ENCODE measurements at places on chromosomes 13 and 19. TPM values are rescaled to one million over a fixed set of nuclear protein-coding genes. Genes with fewer than 3 reads are reported as not detected.

TEX101 gene
- total RNA-seq = not detected

ACP7 gene
- total RNA-seq = 0.23 TPM

KCTD12 gene
- total RNA-seq = 70.5 TPM

DNA sequence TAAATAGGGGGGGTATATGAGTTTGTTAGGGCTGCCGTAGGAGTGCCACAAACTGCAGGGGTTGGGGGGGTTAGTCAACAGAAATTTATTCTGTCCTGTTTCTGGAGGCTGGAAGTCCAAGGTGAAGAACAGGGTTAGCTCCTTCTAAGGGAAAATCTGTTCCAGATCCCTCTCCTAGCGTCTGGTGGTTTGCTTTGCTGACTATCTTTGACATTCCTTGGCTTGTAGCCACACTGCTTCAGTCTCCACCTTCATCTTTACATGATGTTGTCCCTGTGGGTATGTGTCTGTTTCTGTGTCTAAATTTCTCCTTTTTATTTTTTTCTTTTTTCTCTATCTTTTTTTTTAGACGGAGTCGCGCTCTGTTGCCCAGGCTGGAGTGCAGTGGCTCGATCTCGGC is 8.1 kb upstream of the ICAM1 start:
- H3K4me1 ChIP-seq = no peaks in the 10 kb centered on the region
- H3K4me3 ChIP-seq = no peak overlapping the region
- no peak overlapping the region for H3K27ac ChIP-seq
- no peaks in the 10 kb centered on the region for H3K27me3 ChIP-seq

GRCh38 chr19:38485541-38486285 is 52.2 kb downstream of the RYR1 start:
- no peaks in the 10 kb centered on the region for H3K4me1 ChIP-seq
- no peaks in the 10 kb centered on the region for H3K27me3 ChIP-seq
- no peak overlapping the region for H3K4me3 ChIP-seq
- DNase-seq = no peak
- no peak overlapping the region for H3K27ac ChIP-seq

- H3K4me3 ChIP-seq = no peak overlapping the region
- H3K4me1 ChIP-seq = no peaks in the 10 kb centered on the region
- H3K36me3 ChIP-seq = no peaks in the 10 kb centered on the region
These were observed 128.7 kb downstream of the CYSLTR2 start for GRCh38 chr13:48782429-48782840.

DNA sequence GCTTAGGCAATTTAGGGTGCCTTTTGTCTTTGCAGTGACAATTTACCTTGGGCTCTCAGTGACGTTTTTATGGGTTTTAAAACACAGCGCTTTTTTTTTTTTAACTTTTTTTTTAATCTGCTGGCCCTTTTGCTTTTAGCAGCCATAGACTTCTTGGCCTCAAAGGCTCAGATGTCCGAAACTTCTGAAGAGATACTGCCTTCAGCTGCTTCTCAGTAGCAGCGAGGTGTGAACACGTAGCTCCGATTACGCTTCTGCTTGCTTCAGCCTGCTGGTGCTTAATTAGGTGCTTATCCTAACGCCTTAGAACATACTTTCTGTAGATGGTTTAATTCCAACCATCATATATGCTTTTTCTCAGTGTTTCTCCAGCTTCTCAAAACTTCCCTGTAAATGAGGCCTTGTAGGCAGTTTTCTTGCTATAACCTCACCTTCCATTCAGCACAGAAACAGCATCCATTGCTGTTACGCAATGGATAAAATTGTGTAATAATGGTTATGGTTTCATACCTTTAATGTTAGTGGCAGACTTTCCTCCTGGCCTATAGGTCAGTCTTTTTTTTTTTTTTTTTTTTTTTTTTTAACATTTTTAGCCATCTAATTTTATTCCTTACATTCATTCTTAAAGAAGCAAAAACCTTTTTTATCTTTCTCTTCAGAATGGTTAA is 723.9 kb downstream of the GPC5 start:
- H3K27me3 ChIP-seq = no peaks in the 10 kb centered on the region
- H3K27ac ChIP-seq = no peak overlapping the region
- no peaks in the 10 kb centered on the region for H3K4me1 ChIP-seq
- H3K36me3 ChIP-seq = no peaks in the 10 kb centered on the region
- DNase-seq = no peak

DNA sequence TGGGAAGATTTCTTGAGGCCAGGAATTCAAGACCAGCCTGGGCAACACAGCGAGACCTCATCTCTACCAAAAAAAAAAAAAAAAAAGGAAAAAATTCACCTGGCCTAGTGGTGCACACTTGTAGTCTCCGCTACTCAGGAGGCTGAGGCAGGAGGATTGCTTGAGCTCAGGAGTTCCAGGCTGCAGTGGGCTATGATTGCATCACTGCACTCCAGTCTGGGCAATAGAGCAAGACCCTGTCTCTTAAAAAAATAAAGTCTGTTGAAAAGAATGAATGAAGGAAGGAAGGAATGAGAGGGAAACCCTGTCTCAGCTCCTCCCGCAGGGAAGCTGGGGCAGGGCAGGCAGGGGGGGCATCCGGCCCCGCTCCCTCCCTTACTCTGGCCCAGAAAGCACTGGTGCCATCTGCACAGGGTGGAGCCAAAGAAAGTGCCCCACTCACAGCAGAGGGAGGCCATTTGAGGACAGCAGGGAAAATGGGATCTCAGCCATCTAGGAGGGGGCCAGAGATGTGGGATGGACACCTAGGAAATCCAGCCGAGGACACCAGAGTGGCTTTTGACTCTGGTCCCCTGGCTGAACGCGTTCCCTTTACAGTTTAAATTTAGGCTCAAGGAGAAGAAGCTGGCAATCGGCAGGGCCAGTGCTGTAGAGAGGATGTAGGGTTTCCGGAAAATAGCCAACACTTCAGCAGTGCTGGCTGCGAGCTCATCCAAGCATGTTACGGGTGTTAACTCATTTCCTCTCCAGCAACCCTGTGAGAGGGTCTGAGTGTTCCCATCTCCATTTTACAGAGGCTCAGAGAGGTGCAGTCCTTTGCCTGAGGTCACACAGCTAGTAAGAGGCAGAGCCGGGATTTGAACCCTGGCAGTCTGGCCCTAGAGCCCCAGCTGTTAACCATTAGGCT is 3.6 kb upstream of the HPN start:
- no peak overlapping the region for H3K27ac ChIP-seq
- no peak for DNase-seq
- no peaks in the 10 kb centered on the region for H3K36me3 ChIP-seq

DNA sequence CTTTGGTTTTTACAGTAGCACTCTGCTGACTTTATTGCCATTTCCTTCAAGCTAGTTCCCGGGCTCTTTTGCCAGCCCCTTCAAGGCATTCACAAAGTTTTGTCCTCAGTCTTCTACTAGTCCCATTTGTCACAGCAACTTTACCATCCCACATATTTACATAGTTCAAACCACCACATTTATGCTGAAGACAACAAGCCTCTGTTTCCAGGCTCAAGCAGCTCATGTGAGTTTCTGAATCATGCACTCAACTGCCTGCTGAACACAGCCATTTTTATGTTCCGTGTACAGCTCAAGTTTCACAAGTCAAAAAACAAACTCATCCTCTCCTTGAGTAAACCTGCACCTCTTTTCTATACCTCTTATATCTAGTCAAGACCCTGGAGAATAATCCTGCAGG is 977.0 kb upstream of the SLC10A2 start:
- DNase-seq = no peak
- H3K36me3 ChIP-seq = no peaks in the 10 kb centered on the region
- no peak overlapping the region for H3K4me3 ChIP-seq
- H3K4me1 ChIP-seq = no peaks in the 10 kb centered on the region
- H3K27ac ChIP-seq = no peak overlapping the region
- no peaks in the 10 kb centered on the region for H3K27me3 ChIP-seq

GRCh38 chr13:48526286-48526685 is 6.6 kb downstream of the RCBTB2 start:
- no peak overlapping the region for H3K4me3 ChIP-seq
- H3K27ac ChIP-seq = no peak overlapping the region
- no peaks in the 10 kb centered on the region for H3K36me3 ChIP-seq
- H3K27me3 ChIP-seq = no peaks in the 10 kb centered on the region
- H3K4me1 ChIP-seq = no peaks in the 10 kb centered on the region

GRCh38 chr13:79866436-79866835 is 385.5 kb downstream of the NDFIP2 start:
- no peak overlapping the region for H3K4me3 ChIP-seq
- H3K27me3 ChIP-seq = no peaks in the 10 kb centered on the region
- H3K36me3 ChIP-seq = no peaks in the 10 kb centered on the region
- H3K4me1 ChIP-seq = peaks cover 13% of the 10 kb centered on the region

DNA sequence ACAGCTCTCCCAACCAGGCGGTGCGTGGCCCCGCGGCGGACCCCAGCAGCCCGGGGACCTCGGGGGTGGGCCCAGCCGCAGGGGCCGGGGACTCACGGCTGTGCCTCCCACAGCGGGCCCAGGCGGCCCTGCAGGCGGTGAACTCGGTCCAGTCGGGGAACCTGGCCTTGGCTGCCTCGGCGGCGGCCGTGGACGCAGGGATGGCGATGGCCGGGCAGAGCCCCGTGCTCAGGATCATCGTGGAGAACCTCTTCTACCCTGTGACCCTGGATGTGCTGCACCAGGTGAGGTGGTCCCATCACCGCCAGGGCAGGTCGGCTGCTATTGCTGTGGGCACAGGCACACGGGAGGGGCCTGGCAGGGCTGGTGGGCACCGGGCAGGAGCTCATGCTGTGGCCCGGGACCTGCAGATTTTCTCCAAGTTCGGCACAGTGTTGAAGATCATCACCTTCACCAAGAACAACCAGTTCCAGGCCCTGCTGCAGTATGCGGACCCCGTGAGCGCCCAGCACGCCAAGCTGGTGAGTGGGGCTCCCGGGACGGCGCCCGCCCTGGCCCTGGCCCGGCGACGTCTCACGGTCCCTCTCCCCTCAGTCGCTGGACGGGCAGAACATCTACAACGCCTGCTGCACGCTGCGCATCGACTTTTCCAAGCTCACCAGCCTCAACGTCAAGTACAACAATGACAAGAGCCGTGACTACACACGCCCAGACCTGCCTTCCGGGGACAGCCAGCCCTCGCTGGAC is 7.3 kb downstream of the PTBP1 start:
- no peak for DNase-seq
- no peaks in the 10 kb centered on the region for H3K27me3 ChIP-seq
- H3K36me3 ChIP-seq = peaks cover 3% of the 10 kb centered on the region

- H3K36me3 ChIP-seq = no peaks in the 10 kb centered on the region
- peak overlapping the region; percentile 85 for H3K27ac ChIP-seq
- no peaks in the 10 kb centered on the region for H3K27me3 ChIP-seq
- no peak overlapping the region for H3K4me3 ChIP-seq
- DNase-seq = peak; percentile 21
- H3K4me1 ChIP-seq = peaks cover 38% of the 10 kb centered on the region
These were observed 113.9 kb downstream of the LRCH1 start for GRCh38 chr13:46666727-46667456.

DNA sequence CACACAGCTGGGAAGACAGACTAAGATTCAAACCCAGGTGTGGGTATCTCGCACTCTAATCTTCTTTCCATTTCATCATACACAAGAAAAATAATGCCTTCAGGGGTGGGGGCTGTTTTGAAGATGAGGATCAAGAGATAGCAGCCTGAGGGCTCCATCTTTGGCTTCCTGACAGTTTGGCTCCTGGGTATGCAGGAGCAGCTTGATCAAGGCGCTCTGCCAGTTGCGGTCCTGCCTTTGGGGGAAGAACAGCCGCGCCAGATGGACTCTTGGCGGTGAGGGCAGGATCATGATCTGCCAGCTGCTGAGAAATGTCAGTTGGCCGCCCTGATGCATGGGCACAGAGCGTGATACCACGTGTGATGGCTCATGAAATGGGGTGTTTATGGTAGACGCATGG is 119.1 kb downstream of the IER2 start:
- H3K4me1 ChIP-seq = no peaks in the 10 kb centered on the region
- no peak overlapping the region for H3K4me3 ChIP-seq
- no peaks in the 10 kb centered on the region for H3K27me3 ChIP-seq
- no peak for DNase-seq
- no peak overlapping the region for H3K27ac ChIP-seq
- no peaks in the 10 kb centered on the region for H3K36me3 ChIP-seq

DNA sequence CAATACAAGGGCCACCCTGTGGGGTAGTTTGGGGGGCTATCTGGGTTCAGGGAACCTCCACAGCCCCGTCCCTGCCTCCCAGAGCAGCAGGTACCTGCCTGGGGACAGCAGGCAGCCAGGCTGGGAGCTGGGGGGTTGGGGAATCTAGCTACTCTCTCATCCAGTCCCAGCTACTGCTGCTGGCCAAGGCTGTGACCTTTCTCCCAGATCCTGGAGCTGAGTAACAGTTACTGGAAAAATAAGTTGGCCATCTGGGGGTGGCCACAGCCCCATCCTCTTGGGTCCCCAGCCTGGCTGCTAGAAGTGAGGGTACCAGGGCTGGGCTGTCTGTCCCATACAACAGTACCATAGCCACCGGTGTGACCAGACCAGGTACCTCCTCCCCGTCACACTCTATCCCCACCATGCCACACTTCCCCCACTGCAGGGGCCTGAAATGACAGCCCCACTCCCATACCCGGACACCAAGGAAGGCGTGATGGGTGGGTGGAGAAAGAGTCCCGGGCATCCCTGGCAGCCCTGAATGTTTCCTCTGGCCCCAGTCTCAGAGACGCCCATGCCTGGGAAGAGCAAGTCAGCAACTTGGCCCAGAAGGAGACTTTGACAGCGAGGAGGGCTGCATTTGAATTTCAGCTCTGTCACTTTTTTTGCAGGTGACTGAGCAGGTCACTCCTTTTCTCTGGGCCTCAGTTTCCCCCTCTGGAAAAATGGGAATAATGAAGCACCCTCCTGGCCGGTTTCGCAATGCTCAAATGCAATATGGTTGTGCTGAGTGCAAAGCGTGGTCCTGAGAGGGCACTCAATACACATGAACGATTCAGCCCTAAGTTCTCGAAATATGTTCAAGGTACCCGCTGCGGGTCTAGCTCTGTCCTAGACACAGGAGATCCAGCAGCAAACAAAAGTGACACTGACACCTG is 30.7 kb upstream of the NFIC start:
- DNase-seq = peak; percentile 50
- H3K36me3 ChIP-seq = no peaks in the 10 kb centered on the region
- H3K4me1 ChIP-seq = peaks cover 24% of the 10 kb centered on the region
- peak overlapping the region; percentile 94 for H3K27ac ChIP-seq
- H3K4me3 ChIP-seq = no peak overlapping the region

DNA sequence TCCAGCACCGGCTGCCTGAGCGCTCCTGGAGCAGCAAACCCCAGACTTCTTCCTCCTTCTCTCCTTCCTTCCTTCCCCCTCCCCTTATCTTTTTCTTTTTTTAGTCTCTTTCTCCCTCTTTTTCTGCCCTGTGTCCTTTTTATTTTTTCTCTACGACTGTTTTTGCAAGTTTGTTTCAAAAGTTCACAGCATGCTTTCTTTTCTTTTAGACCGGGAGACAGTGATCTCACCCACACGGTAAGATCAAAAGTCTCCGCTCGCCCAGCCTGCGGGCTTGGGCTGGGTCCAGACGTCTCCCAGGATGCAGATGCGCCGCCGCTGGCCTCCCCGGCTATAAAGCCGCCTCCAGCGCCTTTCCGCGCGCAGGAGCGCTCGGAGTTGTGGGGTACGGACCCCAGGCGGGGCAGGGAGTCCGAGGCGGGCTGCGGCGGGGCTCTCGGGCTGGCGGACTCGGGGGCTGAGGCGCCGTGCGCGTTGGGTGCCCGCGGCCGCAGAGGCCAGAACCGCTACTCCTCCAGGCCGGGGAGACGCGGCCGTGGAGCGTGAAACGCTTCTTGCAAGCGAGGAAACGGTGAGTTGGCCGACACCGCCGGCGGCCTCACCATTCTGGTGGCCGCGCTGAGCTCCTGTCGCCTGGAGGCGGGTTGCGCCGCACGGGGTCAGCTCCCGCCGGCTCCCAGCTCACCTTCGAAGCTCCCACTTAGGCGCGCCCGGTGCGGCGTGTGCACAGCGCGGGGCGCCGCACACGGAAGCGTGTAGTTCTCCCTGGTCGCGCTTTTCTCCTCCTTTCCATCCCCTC is 2.0 kb upstream of the TSHZ3 start:
- peaks cover 29% of the 10 kb centered on the region for H3K4me1 ChIP-seq
- peaks cover 80% of the 10 kb centered on the region for H3K27me3 ChIP-seq
- peak overlapping the region; percentile 50 for H3K27ac ChIP-seq
- H3K36me3 ChIP-seq = no peaks in the 10 kb centered on the region
- DNase-seq = peak; percentile 45
- peak overlapping the region; percentile 31 for H3K4me3 ChIP-seq

All from hepatocyte (in vitro differentiated cells).